NCI-H1417 treated with DMSO at 0.1 percent for 48 hours (cell line): ENCODE measurements at places on chromosomes 6 and 20.

DNA sequence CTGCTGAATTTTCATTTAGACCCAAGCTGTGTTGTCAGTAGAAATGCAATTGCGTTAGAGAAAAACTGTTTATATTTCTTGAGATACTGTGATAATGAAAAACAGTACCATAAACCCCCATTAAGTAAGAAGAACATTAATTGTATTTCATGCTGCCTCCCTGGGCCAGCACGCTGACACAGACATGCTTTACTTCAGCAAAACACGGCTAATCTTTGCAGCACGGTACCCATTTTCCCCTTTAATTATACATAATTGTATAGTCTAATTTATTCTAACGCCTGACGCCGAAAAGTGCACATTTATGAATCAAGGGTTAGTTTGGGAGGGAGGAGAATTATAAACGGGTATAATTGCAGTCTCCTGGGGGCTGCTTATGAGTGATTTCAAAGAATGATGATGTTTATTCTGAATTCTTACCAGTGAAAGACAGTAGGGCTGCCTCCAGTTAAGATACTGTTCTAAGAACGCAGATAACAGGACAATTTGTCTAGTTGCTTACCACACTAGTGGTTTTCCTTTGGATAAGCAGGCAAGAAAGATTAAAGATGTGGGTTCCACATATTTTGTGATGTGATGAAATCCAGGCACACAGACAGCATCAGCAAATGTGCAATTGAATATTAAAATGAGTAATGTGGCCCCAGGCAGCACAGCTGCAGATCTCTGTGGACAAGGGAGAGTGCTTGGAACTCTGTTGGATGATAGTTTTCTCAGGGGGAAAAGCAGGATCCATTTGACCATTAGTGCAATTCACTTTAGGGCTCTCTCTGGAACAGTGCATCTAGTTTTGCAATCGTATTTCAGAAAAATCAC is 4.7 kb upstream of the SULF2 start:
- DNase-seq, result no peak

GRCh38 chr6:31079656-31080261 is 32.6 kb downstream of the C6orf15 start:
- DNase-seq, result no peak

DNA sequence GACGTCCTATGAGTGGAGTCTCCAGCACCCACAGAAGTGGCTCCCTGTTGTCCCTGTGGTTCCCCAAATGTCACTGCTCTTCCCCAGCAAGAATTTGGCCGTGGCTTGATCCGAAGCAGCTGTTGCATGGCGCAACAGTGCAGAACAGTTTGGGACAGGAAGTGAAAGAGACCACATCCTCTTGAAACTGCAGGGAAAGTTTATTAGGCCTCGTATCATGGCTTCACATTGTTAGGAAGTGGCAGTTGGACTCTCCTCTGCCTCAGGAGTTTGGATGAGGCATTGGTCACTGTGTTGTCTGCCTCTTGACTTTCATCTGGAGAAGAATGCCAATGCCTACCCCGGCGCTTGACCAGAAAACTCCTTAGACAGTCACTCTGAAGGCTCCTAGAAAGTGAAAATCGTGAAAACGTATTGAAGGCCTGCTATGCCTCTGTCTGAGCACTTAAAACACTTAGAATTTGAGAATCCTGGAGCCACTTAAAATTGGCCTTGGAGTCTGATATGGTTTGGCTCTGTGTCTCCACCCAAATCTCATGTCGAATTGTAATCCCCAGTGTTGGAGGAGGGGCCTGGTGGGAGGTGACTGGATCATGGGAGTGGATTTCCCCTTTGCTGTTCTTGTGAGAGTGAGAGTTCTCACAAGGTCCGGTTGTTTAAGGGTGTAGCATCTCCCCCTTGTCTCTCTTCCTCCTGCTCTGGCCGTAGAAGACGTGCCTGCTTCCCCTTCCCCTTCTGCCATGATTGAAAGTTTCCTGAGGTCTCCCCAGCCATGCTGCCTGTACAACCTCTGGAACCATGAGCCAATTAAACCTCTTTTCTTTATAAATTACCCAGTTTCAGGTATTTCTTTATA is 334.9 kb upstream of the JARID2 start:
- DNase-seq, result no peak

DNA sequence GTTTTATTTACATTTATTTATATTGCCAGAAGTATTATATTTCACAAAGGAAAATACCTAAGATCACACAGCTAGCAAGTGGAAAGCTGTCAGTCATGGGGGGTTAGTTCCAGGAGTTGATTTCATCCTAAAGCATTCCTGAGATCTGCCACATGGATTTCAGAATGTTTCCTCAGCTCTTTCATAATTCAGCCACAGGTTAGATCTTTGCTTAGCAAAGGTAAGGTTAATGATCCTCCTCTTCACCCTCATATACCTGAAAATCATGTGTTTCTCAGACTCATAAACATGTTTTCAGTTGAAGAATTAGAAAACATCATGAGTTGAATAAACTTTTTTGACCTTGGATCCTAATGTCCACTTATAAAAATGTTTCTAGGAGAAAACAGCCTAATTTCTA is 215.4 kb downstream of the ARHGAP18 start:
- no peak for DNase-seq

DNA sequence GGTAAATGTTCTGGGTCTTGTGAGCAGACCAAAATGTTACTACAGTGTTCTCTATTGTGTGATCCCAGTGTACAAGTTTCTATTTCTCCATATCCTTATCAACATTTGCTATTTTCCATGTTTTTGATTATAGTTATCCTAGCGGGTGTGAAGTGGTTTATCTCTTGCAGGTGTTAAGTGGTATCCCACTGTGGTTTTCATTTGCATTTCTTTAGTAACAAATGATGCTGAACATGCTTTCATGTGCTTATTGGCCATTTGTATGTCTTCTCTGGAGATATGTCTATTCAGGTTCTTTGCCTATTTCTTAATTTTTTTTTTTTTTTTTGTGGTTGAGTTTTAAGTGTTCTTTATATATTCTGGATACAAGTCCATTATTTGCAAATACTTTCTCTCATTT is 35.5 kb downstream of the NSFL1C start:
- no peak for DNase-seq

DNA sequence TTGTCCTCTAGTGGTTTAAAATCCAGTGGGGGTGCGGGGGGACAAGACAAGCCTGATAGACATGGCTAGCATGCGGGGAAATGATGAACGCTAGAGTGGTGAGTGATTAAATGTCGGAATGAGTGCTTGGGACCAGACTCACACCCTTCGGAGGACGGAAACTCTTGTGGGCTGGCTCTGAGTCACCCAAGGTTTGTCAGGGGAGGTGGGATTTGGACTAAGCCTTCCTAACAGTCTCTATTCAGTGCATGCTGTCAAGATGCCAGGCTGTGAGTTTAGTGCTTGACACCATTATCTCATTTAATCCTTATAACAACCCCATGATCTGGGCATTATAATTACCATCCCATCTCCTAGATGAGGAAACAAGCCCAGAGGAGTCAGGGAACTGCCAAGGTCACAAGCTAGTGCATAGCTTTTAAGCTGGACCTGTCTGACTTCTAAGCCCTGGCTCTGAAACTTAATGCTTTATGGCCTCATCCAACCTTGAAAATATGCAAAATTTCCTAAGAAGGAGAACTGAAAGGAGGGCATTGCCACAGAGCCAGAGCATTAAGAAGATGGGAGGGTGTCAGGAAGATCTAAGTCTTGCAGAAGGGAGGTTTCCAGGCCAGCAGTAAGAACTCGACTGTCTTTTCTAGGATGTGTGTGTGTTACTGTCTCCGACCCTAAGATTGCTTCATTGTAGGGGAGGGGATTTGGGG is 168.7 kb upstream of the LRFN2 start:
- DNase-seq, result no peak

DNA sequence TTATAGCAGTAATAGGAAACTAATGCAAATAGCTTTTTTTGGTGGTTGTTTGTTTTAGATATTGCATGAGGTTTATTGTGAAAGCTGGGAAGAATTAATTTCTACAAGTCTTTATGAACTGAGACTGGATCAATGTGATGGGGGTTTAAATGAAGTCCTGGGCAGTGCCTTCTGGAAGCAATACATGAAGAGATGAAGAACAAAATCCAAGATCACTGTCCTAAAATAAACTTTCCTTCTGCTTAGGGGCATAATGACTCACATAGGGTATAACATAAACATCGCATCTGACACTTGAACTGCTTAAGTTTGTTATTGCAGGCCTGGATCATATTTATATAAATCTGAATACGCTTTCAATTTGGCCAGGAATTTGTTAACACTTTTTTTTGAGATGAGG is 20.9 kb upstream of the SHLD1 start:
- no peak for DNase-seq

GRCh38 chr20:52943185-52943841 is 28.8 kb upstream of the TSHZ2 start:
- DNase-seq, result no peak

DNA sequence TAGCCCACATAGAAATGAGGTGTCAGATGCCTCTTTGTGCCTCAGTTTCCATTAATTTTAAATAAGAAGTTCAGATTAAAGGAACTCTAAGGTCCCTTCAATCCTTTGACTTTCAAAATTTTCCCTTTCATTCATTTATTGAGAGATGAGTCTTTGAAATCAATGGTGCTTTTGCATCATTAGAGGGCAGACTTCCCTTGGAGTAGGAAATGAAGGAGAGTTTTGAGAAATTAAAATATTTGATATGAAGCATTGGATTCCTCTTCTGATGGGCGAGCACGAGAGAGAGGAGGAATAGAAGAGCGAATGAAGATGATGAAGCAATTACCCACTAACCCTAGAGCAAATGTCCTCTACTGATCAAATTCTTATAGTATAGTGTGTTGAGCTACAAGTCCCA is 105.7 kb downstream of the EDN1 start:
- no peak for DNase-seq

DNA sequence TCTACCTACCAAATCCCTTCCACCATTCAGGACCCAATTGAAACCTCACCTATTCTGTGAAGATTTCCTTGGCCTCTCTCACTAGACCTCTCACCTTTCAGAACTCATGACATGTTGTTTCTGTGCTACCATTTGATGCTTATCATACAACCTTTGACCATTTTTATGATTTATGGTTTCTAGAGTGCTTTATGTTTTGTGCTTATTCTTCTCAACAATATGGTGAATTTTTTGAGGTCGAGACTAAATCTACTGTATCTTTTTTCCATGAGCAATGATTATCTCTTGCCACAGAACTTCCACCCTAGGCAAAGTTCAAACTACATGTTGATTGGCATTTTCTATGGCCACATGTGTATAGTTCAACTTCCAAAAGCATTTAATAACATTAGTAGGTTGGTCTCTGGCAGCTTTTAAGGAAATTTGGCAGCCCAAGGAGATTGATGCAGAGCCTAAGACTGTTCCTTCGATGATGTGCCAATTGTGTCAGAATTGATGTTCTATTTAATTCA is 84.9 kb downstream of the OLIG3 start:
- DNase-seq, result no peak

- DNase-seq, result no peak
Measured at GRCh38 chr20:20229595-20229994, 138.3 kb upstream of the INSM1 start.

DNA sequence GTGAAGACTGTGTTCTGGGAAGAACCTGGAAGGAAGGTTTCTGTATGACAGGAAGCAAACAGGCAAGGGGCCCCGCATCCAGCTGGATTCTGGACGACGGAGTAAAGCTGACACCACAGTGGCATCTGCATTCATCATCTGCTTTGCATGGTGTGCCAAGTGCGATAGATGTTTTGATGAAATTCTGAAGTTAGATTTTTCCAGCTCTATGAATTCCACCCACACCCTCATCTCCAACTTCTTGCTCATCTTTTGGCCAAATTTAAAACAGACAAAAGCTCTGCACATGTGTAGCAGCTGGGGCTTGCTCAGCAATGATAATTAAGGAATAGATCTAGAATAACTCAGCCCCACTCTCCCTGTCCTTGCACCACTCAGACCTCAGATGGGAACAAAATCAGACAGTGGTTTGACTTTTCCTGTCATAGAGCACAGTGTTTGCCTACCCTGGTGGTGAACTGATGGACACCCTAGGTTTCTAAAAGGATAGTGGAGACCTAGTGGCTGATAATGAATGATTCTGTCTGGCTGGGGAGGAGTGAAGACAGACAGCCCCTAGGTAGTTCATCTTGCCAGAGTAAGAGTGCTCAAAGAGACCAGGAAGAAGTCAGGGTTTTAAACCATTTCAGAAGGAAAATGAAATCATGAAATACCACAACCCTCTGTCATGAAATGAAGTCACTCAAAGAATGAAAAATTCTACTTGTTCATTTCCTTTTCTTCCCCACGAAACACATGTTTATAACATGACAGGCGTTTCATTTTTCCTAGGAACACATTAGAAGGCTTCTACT is 85.8 kb downstream of the BCAS1 start:
- DNase-seq, result no peak

DNA sequence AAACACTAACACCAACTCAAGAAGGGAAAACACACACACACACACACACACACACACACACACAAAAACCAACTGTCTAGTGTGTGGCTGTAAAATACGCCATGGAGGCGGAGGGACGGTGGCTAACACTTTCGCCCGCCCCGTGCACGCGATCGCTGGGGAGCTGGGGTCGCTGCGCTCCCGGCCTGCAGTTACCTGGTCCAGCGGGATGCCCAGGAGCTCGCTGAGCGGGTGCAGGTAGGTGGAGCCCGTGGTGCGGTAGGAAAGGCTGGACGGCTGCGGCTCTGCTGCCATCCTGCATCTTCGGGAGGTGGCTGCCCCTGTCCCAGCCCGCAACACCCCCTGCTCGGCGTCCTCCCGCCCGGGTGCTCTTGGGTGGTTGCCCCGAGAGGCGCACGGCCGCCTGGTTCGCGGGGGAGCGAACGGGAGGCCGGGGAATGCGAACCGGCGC is 303 bp downstream of the MBOAT1 start:
- no peak for DNase-seq

- DNase-seq, result no peak
Measured at GRCh38 chr6:10800810-10801209, 37.5 kb downstream of the MAK start.

- no peak for DNase-seq
Measured at GRCh38 chr6:16947375-16948015, 154.4 kb upstream of the STMND1 start.

GRCh38 chr6:157954150-157955117 is 27.2 kb upstream of the SYNJ2 start:
- no peak for DNase-seq

DNA sequence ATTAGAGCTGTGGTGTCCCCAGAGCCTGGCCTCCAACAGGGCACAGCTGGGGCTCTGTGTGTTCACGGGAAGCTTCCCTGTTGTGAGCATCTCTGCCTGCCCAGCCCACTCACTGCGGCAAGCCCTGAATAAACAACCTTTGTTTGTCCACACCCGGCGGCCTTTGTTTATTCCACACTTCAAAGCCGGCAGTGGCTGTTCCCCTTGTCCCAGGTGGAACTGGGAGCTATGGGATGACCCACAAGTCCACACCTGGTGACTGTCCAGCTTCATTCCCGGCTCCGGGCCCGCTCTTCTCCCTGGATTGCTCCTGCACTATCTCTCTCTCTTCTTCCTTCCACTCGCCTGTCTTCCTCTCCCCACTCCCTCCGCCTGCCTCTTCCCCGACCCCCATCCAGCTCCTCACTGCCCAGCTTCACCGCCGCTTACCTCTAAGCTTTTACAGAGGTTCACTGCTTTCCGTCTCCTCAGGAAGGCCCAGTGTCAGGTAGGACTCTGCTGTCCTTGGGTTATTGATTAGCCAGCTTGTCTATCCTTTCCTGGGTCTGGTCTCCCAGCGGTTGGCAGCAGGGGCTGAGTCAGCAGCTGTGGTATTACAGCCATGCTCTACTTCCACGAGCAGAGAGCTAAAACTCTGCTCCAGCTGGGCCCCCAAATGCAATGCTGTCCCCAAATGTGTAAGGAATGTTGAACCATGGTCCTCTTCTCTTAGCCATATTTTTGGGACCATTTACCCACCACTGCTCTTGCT is 17.8 kb downstream of the DACT2 start:
- peak; percentile 46 for DNase-seq

- no peak for DNase-seq
Measured at GRCh38 chr6:85460921-85461797, 11.3 kb downstream of the NT5E start.
